ENCODE measurements at places on chromosomes 7 and 10.

DNA sequence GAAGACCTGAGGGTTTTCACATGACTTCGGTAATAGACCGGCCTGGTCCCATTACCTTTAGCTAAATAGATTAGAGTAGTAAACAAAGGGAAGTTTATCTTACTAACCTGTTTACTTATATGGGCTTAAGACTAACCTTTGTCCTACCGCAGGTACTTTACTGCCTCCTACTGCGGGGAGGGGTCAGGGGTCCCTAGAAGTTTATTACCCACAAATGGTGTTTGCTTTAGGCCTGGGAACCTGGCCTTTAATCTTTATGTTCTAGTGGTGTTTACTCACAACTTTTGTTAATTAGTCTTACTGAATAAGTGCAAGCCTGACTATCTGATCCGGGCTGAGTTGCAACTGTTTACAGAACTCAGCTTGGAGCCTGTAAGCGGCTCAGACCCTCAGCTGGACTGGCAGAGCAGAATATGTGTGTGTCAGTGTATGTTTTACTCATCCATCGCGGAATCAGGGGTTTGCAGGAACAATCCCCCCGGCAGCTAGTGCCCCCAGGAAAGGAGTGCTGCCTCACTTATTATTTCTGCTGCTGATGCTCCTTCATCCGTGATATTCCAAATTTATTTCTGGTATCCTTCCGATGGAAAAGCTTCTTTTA is 578.9 kb upstream of the SEMA3D start:
- no peak for DNase-seq

- no peak for DNase-seq
These were observed 6.1 kb downstream of the GSTO2 start for GRCh38 chr10:104274762-104275721.

DNA sequence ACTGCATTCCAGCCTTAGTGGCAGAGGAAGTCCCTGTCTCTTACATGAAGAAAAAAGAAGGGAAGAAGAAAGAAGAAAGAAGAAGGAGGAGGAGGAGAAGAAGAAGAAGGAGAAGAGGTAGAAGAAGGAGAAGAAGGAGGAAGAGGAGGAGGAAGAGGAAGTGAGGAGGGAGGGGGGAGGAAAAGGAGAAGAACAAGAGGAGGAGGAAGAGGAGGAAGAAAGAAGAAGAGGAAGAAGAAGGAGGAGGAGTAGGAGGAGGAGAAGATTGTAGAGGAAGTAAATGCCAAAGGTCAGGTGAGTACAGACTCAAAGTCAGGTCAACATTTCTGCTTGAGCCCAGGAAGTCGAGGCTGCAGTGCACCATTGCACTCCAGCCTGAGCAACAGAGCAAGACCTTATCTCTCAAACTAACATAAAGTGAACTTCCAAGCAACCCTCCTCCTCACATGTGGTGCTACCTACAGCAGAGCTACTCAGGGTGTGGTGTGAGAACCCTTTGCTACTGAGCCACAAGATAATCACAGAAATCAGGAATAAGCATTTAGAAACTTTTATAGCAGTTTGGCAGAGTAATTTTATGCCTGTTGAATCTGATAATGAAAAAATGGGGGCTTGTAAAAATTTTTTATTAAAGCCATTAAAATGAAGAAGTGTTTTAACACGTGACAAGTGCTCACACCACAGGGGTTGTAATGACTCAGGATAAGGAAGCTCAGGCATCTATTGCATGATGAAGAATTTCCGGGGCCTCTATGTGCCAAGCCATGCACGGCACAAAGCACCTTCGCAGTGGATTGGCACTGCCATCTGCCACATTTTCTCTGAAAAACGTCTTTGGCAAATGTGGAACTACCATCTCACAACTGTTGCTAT is 224.9 kb upstream of the AUTS2 start:
- no peak for DNase-seq

DNA sequence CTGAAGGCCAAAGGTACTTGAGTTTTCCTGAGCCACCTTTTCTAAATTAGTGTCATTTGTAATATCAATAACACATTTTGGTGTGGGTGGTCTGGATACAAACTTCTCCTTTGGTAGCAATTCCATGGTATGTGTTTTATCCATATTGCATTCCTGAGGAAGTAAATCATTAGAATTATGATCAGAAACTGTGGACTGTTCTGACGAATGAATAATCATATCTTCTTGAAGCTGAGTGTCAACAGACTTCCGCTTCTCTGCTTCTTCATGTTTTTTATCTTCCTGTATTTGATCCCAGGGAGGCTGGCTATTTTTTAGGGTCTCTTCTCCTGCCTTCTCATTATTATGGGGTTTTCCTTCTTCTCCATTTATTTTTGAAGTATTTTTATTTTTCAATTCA is 81.4 kb downstream of the NRBF2 start:
- DNase-seq: no peak
